ENCODE measurements at places on chromosomes 12 and 14.

DNA sequence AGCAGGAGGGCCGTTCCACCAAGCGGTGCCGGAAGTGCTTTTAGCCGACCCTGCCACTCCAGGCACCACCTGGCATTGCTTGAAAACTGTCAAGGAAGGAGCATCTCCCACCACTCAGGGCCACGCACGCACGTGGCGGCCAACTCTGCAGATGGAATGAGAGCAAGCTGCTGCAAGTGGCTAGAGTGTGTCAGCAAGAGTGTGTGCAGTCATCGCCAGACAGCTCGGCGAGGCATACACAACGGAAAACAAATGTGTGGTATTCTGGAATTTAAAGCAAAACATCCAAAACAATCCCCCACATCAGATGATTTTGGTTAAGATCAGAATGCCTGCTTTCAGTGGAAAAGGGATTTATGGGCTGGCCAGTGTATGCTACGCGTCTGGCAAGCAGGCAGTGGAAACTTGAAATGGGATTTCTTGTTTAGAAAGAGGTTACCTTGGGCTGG lies 11.2 kb downstream of the CD9 start:
- DNase-seq, result no peak

- no peak for DNase-seq
Measured at GRCh38 chr12:99605-100004, 33.0 kb downstream of the IQSEC3 start.

- DNase-seq, result no peak
Measured at GRCh38 chr14:54627540-54628363, 60.8 kb downstream of the SAMD4A start.

GRCh38 chr12:12357719-12358461 lies 1.0 kb downstream of the BORCS5 start:
- DNase-seq, result no peak

DNA sequence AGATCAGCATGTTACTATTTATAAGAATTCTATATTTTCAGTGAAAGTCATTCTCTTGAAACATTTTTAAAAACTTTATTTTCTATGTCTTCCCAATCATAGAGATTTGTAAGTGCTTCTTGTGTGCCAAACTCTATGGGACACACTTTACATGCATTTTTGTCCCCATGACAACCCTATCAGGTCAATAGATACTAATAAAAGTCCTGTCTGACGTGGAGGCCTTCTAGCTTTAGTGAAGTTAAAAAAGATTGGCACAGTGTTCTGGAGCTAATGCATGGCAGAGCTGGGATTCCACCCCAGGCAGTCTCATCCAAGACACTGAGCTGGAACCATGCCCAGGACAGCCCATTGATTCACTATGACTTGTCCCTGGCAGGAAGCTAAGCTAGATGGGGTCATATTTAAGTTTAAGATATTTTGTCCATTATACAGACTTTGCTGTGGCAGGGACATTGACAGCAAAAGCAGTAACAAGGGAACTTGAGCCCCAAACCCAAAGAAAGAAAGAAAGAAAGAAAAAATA lies 28.1 kb downstream of the TTC6 start:
- no peak for DNase-seq

- DNase-seq, result no peak
Measured at GRCh38 chr14:75793806-75794205, 132.8 kb downstream of the TTLL5 start.

GRCh38 chr12:24617471-24617870 lies 331.4 kb downstream of the BCAT1 start:
- DNase-seq, result no peak

GRCh38 chr14:50608302-50608851 lies 48.4 kb downstream of the ATL1 start:
- DNase-seq, result no peak

- DNase-seq, result no peak
Measured at GRCh38 chr12:80625901-80626300, 81.5 kb upstream of the MYF6 start.

GRCh38 chr12:271161-271560 lies 8.5 kb upstream of the SLC6A13 start:
- no peak for DNase-seq

DNA sequence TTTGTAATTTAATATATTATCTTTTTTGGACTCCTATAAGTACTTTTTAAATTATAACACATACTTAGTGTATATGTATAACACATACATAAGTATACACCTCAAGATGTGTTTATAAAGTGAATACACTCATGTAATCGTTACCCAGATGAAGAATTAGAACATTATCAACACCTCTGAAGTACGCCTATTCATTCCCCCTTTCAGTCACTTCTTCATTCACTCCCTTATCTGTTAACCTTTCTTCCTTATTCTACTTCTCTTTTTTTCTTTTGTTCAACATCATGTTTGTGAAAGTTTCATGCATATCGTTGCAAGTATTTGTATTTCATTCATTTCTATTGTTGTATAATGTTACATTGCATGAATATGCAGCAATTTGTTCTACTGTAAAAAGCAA lies 98.5 kb downstream of the ARID2 start:
- DNase-seq, result no peak

DNA sequence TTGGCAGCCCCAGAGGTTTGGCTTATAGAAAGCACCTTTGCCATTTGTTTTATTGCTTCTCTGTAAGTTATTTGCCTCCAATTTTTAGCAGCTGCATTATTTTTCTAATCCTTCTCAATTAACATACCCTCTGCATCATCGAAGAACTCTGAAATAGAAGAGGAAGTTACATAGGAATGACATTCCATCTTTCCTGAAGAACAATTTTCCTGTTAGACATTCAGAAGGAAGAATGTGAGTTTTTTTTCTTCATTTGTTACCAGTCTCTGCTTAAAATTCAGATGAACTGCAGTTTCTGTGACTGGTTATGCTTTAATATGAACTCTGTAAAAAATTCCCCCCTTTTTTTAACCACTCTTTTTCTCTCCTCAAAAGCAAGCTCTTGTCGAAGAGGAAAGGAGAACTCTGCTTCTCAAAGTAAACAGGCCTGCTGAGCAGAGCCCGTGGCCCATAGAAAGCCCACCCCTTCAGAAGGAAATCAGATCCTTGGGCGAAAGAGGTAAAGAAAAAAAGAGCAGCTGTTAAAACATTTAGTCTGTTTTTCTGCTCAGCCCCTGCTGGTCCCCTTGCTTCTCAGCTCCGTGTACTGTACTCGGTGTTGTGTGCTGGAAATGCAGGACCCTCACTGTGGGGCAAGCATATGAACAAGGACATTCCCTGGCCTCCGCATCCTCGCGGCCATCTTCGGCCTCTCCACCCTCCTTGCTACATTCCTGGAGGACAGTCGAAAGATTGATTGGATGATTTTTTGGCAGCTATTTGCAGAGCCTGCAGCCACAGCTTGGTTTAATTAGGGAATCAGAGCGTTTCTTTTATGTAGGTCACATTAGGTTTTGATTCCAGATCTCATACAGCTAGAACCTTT lies 164.4 kb upstream of the LRIG3 start:
- DNase-seq, result no peak

GRCh38 chr14:88069677-88070076 lies 64.7 kb downstream of the GPR65 start:
- no peak for DNase-seq

- DNase-seq, result no peak
Measured at GRCh38 chr14:73720636-73721035, 6.5 kb upstream of the PNMA1 start.

DNA sequence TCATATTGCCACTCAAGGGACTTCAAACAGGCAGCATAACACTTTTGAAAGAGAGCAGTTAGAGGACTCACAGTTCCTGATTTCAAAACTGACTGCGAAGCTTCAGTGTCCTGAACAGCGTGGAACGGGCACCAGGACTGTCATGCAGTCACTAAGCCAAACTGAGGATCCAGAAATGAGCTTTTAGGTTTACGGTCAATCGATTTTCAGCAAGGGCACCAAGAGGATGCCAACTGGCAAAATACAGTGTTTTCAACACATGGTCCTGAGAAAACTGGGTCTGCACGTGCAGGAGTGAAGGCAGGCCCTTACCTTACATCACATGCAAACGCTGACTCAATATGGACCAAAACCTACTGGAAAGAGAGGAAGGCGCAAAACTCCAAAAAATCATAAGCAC lies 15.6 kb downstream of the BRF1 start:
- DNase-seq, result no peak

DNA sequence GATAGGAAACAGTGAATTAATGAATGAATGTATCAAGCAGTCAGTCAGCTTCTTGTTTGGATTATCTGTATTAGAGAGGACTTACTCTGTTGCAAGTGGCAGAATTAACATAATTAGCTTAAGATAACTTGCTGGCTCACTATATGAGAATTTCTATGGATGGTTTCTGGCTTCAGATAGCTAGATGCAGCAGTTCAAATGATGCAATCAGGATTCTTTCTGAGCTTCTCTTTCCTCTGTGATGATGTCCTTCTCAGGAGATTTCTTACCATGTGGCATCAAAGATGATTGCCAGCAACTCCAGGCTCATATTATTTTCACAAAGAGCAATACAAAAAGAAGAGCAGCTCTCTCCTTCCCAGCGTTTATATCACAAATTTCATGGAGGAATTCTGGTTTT lies 30.7 kb downstream of the FRMD6 start:
- DNase-seq, result no peak

DNA sequence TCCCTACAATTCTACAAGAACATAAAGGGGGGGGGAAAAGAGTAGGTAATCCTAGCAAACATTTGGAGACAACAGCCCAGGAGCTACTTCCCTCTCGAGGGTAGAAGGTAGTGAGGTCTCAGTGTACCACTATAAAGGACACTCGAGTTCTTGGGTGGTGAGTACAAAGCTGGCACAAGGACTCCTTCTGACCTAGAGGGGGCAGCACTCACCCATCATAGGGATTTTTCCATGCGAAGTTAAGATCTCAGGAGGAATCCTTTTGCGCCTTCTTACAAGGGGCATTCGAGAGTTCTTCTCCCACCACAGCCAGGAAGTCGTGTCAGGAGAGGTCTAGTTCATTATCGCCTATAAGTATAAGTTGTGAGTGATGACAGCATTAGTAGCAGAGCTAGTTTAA lies 200.2 kb upstream of the RBM19 start:
- no peak for DNase-seq

DNA sequence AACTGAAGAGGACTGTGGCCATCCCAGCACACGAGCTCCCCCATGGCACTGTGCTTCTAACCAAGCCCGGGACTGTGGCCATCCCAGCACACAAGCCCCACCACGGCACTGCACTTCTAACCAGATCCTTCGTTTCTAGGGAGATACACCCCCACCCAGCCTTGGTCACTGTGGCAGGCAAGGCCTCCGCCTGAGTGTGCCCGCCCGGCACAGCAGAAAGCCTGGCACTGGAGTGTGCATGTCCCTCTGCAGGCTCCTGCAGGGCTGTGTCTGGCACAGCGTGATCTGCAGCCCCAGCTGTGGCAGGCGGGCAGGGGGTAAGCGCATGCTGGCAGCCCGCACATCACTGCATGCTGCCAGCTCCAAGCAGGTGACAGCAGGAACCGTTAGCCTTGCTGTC lies 49.8 kb downstream of the CCDC85C start:
- DNase-seq, result no peak

DNA sequence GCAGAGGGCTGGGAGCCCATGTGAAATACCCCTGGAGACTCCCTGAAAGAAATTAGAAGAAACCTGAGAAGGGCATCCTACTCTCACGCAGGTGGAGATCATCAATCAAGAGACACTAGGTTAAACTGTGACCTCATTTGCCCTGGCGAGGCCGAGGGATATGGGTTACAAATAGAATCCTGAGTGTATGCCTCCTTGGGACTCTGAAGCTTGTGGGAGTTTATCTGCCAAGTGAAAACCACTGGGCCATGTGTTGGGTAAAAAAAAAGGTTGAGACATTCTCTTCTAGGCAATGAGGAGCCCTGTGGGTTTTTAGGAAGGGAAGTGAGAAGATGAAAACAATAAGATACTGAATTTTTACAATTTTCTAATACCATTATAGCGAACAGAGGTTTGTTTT lies 160.7 kb upstream of the ARID2 start:
- no peak for DNase-seq

GRCh38 chr12:12985817-12986408 lies 14.2 kb downstream of the HEBP1 start:
- DNase-seq, result no peak

- no peak for DNase-seq
Measured at GRCh38 chr12:80373666-80374065, 70.4 kb upstream of the PTPRQ start.

- no peak for DNase-seq
Measured at GRCh38 chr14:68780358-68781160, 12.3 kb downstream of the ZFP36L1 start.

GRCh38 chr12:3168223-3169221 lies 91.3 kb downstream of the TSPAN9 start:
- no peak for DNase-seq

DNA sequence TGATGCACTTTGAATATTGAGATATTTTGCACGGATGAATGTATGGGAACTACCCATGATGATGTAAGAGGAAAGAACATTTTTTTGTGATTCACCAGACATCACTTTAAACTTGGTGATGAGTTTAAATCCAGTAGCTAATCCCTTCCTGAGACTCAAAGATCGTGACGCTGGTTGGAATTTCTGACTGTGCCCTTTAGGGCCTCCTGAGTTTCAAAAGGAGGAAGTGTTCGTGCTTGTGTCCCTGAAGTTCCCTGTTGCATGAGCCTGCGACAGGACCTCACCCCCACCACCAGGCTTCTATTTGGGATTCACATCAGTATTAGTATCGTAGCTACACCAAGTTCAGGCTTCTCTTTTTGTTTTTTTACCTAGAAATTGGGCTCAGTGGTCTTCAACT lies 18.6 kb upstream of the RIN3 start:
- DNase-seq, result no peak

DNA sequence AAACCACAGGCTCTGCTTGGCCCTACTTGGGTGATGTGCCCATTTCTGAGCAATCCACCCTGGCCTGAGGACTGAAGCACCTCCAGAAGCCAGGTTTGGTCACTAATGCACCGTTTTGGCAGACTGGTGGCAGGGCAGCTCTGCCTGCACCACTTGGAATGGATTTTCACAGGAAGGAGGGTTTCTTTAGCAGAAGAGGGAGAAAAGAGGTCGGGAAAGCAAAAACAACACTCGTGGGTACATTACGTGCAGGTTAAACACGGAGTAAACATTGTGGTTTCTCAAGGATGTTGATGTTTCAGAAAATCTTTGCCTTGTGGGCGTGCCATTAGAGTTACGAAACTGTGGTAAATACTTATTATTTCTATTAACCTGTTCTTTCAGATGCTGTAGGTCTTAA lies 70.8 kb downstream of the KCNA5 start:
- DNase-seq, result no peak

GRCh38 chr12:58584880-58585279 lies 335.4 kb downstream of the LRIG3 start:
- DNase-seq, result no peak

DNA sequence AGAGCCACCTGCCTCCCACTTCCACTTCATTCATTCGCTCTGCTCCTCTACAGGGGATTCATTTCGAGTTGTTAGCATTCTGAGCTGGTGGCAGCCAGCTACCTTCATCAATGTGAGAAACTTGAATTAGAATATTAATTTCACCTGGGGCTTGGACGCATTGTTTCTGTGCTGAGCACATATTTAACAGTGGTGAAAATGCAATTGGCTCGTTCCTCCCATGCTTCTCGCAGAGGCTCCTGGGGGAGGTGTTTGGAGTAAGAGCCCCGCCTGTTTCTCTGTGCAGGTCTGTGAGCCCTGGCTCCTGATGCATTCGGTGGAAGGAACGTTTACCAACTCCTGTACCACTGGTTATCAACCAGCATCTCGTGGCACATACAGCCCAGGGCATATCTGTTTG lies 141.5 kb downstream of the AACS start:
- DNase-seq, result no peak

Data from activated gamma-delta T cell (primary cell).